ENCODE measurements at places on chromosomes 16 and 17.

DNA sequence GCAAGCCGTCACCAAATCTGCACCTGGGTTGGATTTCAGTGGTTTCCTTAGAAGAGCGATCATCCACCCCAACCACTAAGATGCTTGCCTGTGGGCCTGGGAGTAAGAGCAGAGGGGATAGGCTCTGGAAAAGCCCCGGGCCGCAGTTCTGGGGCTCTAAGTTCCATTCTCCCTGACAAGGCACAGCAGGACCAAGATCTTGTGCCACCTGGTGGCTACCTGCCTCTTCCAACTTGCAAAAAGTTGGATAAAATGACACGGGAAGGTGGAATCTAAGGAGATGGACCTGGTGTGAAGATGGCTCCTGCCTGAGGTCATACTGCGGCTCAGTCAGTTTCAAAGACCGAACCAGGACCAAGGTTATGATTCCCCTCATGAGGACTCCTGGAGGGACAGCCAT lies 42.3 kb downstream of the ABCC12 start:
- no peak for DNase-seq

- DNase-seq = no peak
Measured at GRCh38 chr17:47317119-47317518, 6.6 kb upstream of the EFCAB13 start.

GRCh38 chr16:85418978-85419491 lies 194.1 kb upstream of the GSE1 start:
- peak; percentile 9 for DNase-seq

- DNase-seq = no peak
Measured at GRCh38 chr16:5036228-5037156, 2.8 kb upstream of the NAGPA start.

DNA sequence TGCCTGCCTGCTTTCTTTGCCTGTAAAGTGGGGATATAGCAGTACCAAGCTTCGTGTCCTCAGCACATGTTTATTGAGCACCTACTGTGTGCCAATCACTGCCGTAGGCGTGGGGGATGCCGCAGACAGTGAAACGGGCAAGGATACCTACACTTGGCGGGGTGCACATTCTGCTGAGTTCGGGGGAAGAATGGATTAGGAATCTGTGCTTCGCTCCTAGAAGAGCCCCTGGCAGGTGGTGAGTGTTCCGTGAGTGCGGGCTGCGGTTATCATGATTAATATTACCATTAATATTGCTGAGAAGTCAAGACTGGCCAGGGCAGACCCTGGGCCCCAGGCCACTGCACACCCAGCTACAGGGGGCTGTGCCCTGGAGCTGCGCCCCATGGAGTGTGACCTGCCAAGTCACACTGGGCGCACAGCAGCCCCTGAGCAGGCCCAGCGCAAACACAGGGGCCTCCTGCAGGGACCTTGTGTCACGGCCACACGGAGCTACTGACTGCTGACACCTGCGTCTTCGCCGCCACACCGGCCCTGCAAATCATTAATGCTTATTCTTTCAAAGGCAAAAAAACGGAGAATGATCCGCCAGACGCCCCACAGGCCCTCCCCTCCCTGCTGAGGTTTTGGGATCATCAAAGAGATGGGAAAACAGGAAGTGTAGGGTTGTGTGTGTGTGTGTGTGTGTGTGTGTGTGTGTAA lies 213.4 kb upstream of the GSE1 start:
- DNase-seq = no peak

DNA sequence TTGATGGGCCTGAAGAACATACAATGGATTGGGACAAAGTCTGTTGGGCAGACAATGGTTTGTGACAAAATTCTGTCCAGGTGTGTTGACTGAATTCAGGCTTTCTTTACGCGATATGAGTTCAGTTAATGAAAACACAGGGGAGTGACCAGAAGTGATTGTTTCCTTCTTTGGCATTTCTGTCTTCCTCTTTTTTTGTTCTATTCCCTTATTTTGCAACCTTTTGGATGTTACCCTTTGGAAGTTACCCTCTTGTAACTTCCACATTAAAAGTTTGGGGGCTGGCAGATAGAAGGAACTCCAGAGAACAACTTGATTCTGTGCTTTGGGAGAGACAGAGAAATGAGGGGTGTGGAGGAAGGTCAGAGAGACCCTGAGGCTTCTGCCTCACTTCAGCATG lies 126.7 kb downstream of the PITPNC1 start:
- no peak for DNase-seq

GRCh38 chr16:23114131-23114904 lies 34.9 kb downstream of the USP31 start:
- no peak for DNase-seq

DNA sequence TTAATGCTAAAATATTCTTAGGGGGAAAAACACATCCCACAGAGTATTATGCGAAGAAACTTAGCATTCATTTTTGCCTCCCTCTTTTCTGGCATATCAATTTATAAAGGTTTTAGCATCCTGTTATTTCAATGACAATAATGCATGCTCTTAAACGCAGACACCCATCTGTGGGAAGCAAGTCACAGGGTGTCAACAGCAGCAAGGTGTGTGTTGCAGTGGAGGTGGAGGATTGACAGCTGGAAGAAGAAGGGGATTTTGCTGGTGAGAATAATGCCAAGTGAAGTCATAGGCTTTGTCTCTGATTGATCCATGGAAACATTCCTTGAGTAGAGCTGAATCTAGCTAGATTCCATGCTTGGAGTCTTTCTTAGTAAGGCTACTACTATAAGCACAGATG lies 498.1 kb downstream of the NPIPA7 start:
- DNase-seq = no peak

GRCh38 chr17:33112763-33113162 lies 121.1 kb downstream of the SPACA3 start:
- no peak for DNase-seq

DNA sequence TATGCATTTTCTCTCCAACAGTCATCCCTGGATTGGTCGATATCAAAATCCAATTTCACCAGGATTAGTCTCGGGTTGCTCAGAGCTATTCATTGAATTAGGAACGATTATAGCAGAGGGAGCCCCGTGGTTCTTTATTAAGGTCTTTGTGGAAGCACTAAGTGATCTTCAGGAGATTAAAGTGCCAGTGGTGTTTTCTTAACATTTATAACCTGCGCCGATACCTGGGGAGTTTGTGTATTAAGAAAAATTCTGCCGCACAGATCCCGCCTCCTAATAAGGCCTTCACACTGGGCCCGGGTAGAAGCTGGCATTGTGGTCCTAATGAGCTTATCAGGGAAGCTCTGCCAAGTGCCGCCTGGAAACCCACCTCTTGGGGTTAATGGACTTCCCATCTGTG lies 238.7 kb downstream of the RBFOX1 start:
- DNase-seq = no peak

GRCh38 chr16:57938484-57938883 lies 32.4 kb downstream of the CNGB1 start:
- DNase-seq = no peak

DNA sequence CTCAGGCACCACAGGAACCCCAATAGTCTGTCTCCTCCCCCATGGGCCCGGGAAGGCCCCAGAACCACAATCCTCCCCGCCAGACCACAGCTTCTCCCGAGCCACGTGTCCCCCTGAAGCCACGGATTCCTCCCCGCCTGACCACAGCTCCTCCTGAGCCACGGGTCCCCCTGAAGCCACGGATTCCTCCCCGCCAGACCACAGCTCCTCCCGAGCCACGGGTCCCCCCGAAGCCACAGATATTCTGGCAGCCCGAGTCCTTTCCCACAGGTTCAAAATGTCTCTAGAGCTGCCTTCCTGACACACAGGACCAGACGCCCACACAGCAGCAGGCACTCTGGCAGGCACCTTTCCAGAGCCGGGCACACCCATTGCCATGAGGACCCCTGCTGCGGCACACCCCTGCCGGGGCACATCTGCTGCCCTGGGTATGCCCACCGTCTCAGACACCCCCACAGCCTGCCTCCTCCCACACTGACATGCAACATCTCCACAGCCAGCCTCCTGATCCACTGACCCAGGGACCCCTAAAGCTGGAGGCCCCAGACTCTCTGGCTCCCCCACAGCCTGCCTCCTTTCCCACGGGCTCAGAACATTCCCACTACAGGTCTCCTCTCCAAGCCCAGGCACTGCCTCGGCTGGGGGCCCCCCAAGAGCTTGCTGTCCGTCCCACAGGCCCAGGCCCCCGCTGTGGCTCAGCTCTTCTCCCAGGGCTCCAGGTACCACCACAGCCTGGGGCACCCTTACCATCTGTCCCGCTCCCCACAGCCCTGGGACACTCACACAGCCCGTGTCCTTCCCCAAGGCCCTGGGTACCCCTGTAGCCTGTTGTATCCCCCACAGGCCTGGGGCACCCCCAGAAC lies 2.2 kb downstream of the KIAA0753 start:
- no peak for DNase-seq

DNA sequence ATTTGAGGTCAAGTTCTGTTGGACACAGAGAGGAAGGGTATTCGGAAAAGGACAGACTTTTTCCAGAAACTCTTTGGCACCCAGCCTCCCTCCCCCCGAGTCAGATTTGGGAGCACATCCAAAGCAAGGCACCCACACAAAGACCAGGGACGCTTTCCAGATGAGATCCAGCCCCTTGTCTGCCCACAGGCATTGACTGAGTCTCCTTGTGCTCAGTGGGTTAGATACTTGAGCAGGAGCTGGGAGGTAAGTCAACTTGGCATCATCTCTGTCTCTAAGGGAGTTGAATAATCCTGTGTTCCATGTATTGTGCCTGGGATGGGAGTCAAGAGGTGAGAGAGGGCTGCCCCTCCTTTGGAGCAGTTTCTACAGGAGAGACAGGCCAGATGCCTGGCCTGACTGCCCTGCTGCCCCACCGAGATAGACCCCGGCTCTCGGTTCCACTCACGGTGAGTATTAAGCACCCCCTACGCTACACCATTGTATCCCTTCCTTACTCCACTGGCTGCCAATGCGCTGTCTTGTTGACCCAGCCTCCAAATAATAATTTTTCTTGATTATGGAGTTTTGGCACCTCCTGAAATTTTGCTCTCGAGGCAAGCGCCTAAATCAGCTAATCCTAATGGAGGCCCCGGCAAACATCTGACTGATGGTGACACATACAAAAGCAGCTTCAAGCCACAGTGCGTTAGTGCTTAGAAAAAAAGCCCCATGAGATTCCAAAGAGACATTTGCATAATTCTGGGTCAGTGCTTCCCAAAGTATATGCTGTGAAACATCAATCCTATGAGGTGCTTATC lies 29.6 kb upstream of the MAP3K14 start:
- DNase-seq = no peak

GRCh38 chr17:70099294-70099693 lies 24.3 kb downstream of the KCNJ16 start:
- no peak for DNase-seq

All from activated B cell treated with CpG ODN at 0.5 μM for 24 hours (primary cell).